Sigmoid colon (tissue), 7 donors: ENCODE measurements at places on chromosomes 2 and 18. TPM values are rescaled to one million over a fixed set of nuclear protein-coding genes. Genes with fewer than 3 reads are reported as not detected.

DNA sequence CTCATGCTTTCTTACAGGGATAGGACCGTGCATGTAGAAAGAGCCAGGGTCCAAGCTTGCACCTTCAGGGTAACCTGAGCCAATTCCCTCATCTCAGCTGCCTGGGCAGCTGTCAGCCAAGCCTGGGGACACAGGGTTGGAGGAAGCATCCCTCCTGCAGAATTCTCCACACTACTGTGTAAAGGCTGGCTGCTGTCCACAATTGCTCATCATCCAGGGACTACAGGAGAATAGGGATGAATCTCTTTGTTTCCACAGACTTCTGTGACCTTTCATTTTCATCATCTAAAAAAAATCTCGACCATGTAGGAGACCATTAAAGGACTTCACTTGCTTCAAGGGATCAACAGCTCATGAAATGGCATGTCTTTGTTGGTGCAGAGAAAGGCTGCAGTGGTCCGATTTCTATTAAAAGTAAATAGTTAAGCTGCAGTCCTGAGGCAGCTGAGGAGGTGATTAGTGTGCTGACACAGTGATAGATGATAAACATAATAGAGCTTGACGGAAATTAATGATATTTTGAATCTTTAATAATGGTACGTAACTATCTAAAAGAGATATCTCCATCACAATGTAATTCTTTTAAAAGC, 74.4 kb upstream of the COPS8 start:
- no peak overlapping the region for H3K27ac ChIP-seq
- H3K36me3 ChIP-seq, result no peaks in the 10 kb centered on the region

LAMA3 gene
- total RNA-seq, result 8.4 TPM

- no peak overlapping the region for H3K4me3 ChIP-seq
- no peak for DNase-seq
- peak overlapping the region; percentile 63 for H3K27ac ChIP-seq
- H3K27me3 ChIP-seq, result no peaks in the 10 kb centered on the region
These were observed 2.3 kb downstream of the WIPF1 start for GRCh38 chr2:174595116-174595809.

- H3K4me3 ChIP-seq, result no peak overlapping the region
- H3K4me1 ChIP-seq, result peaks cover 32% of the 10 kb centered on the region
- DNase-seq, result no peak
- H3K27ac ChIP-seq, result no peak overlapping the region
These were observed 232.8 kb downstream of the DYM start for GRCh38 chr18:49227441-49228165.

GRCh38 chr2:234254783-234255521, 204.4 kb downstream of the SPP2 start:
- no peaks in the 10 kb centered on the region for H3K36me3 ChIP-seq
- no peak for DNase-seq
- H3K4me3 ChIP-seq, result no peak overlapping the region
- peaks cover 8% of the 10 kb centered on the region for H3K27me3 ChIP-seq
- H3K4me1 ChIP-seq, result peaks cover 15% of the 10 kb centered on the region

GRCh38 chr2:213069531-213069930, 81.9 kb downstream of the IKZF2 start:
- no peak overlapping the region for H3K4me3 ChIP-seq
- no peak for DNase-seq
- peaks cover 34% of the 10 kb centered on the region for H3K4me1 ChIP-seq
- H3K27me3 ChIP-seq, result no peaks in the 10 kb centered on the region

DNA sequence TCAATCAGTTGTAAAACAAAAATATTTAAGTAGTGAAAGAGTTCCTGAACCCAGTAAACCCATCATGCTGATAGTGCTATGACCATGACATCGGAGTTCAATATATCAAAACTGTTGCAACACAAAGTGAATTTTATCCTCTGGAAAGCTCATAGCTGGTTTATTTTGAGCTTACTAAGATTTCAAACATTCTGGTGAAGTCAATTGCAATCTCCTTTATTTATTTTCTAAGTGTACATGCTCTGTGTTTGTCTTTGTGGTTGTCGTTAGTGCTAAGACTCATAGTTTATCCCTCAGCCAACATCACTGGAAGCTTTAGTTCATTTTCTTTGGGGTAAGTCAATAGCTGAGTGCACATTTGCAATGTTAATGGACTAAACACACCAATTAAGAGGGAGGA, 91.9 kb downstream of the QPCT start:
- H3K27ac ChIP-seq, result no peak overlapping the region
- no peak overlapping the region for H3K4me3 ChIP-seq
- no peaks in the 10 kb centered on the region for H3K4me1 ChIP-seq
- H3K36me3 ChIP-seq, result no peaks in the 10 kb centered on the region

- no peaks in the 10 kb centered on the region for H3K27me3 ChIP-seq
- H3K27ac ChIP-seq, result no peak overlapping the region
- no peaks in the 10 kb centered on the region for H3K36me3 ChIP-seq
These were observed 71.5 kb upstream of the HDAC4 start for GRCh38 chr2:239472235-239472775.

TRABD2A gene
- total RNA-seq, result 0.16 TPM

- no peak overlapping the region for H3K27ac ChIP-seq
- H3K36me3 ChIP-seq, result no peaks in the 10 kb centered on the region
- DNase-seq, result peak; percentile 43
- H3K4me3 ChIP-seq, result no peak overlapping the region
- H3K4me1 ChIP-seq, result peaks cover 25% of the 10 kb centered on the region
These were observed 197.6 kb downstream of the NDUFA10 start for GRCh38 chr2:239827523-239827890.

- H3K36me3 ChIP-seq, result no peaks in the 10 kb centered on the region
- H3K4me3 ChIP-seq, result no peak overlapping the region
- no peaks in the 10 kb centered on the region for H3K4me1 ChIP-seq
- no peak overlapping the region for H3K27ac ChIP-seq
- no peaks in the 10 kb centered on the region for H3K27me3 ChIP-seq
These were observed 325.8 kb upstream of the SPHKAP start for GRCh38 chr2:228507231-228507824.

- no peak overlapping the region for H3K4me3 ChIP-seq
- no peak for DNase-seq
- no peaks in the 10 kb centered on the region for H3K4me1 ChIP-seq
These were observed 31.6 kb upstream of the NABP1 start for GRCh38 chr2:191646163-191646902.

GRCh38 chr2:233105930-233106329, 45.8 kb downstream of the INPP5D start:
- H3K27ac ChIP-seq, result no peak overlapping the region
- H3K27me3 ChIP-seq, result no peaks in the 10 kb centered on the region
- no peak for DNase-seq
- H3K36me3 ChIP-seq, result no peaks in the 10 kb centered on the region
- no peaks in the 10 kb centered on the region for H3K4me1 ChIP-seq
- H3K4me3 ChIP-seq, result no peak overlapping the region

- no peaks in the 10 kb centered on the region for H3K36me3 ChIP-seq
- no peaks in the 10 kb centered on the region for H3K27me3 ChIP-seq
- H3K27ac ChIP-seq, result no peak overlapping the region
- no peak for DNase-seq
- no peak overlapping the region for H3K4me3 ChIP-seq
- no peaks in the 10 kb centered on the region for H3K4me1 ChIP-seq
These were observed 53.2 kb downstream of the ADCYAP1 start for GRCh38 chr18:957829-958228.

MYO1B gene
- total RNA-seq, result 16.3 TPM

DNA sequence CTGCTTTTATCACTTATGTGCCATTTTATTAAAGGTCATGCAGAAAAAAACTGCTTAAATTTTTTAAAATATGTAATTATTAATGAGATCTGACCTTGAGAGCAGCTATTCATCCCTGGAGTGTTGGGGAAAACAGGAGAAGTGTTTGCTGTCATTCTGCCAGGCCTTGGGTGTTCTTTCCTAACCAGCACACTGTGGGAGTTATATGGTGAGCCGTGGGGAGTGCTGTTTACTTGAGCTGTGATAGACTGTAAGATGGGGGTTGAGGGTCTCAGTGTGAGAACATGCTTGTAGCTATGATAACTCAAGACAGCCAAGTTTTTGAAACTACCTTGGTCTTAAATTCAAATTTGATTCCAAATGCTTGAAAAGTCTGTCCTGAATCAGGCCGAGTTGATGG, 101.3 kb upstream of the ARHGAP28 start:
- H3K36me3 ChIP-seq, result no peaks in the 10 kb centered on the region
- no peaks in the 10 kb centered on the region for H3K4me1 ChIP-seq
- H3K27me3 ChIP-seq, result no peaks in the 10 kb centered on the region
- DNase-seq, result no peak

DNA sequence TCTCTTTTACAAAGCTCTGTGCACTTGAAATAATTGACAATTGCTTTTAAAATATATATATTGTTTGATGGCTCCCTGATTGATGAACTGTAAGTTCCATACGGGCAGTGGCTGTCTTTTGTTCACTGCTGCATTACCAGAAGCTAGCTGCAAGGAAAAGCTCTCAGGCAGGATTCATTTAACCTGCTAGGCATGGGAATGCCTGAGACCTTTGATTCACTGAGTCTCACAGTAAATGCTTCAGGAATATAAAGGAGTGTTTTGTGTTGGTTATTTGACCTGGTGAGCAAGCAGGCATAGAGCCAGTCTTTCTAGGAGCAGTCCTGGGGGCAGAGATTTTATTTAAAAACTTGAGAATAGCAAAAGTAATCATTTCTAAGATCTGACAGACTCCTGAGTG, 193.2 kb upstream of the ITGA4 start:
- H3K4me3 ChIP-seq, result no peak overlapping the region
- no peak overlapping the region for H3K27ac ChIP-seq
- H3K4me1 ChIP-seq, result no peaks in the 10 kb centered on the region

DNA sequence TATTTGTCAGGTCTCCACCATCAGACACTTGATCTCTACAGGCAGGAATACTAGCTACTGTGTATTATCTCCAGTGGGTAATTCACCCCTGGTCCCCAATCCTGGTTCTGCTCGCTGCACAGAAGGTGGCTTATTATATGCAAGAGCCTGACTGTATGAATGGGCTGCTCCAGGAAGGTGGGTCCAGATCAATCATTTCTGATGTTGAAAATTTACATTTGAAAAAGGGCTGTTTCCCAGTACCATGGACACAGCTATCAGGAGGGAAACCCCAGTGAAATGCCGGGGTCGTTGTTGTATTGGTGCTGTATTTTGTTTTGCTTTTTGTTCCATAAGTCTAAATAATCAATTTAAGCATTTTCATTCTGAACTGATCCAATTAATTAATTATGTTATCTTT, 367.6 kb downstream of the RND3 start:
- no peak overlapping the region for H3K27ac ChIP-seq
- H3K27me3 ChIP-seq, result no peaks in the 10 kb centered on the region
- DNase-seq, result no peak
- H3K4me1 ChIP-seq, result no peaks in the 10 kb centered on the region
- no peaks in the 10 kb centered on the region for H3K36me3 ChIP-seq
- no peak overlapping the region for H3K4me3 ChIP-seq

- H3K27ac ChIP-seq, result no peak overlapping the region
- no peak overlapping the region for H3K4me3 ChIP-seq
- H3K4me1 ChIP-seq, result no peaks in the 10 kb centered on the region
- no peaks in the 10 kb centered on the region for H3K36me3 ChIP-seq
These were observed 159.9 kb downstream of the BARD1 start for GRCh38 chr2:214649440-214650205.

- H3K27me3 ChIP-seq, result peaks cover 7% of the 10 kb centered on the region
- no peak within 1 kb of the TSS for H3K4me3 ChIP-seq
- DNase-seq, result peak; percentile 46
These were observed at the start of gene ATP6V1B1 for GRCh38 chr2:70935468-70936164. Gene ATP6V1B1 (plus strand): TSS chr2:70935900. CDS start chr2:70935955, 55 bp downstream.

DNA sequence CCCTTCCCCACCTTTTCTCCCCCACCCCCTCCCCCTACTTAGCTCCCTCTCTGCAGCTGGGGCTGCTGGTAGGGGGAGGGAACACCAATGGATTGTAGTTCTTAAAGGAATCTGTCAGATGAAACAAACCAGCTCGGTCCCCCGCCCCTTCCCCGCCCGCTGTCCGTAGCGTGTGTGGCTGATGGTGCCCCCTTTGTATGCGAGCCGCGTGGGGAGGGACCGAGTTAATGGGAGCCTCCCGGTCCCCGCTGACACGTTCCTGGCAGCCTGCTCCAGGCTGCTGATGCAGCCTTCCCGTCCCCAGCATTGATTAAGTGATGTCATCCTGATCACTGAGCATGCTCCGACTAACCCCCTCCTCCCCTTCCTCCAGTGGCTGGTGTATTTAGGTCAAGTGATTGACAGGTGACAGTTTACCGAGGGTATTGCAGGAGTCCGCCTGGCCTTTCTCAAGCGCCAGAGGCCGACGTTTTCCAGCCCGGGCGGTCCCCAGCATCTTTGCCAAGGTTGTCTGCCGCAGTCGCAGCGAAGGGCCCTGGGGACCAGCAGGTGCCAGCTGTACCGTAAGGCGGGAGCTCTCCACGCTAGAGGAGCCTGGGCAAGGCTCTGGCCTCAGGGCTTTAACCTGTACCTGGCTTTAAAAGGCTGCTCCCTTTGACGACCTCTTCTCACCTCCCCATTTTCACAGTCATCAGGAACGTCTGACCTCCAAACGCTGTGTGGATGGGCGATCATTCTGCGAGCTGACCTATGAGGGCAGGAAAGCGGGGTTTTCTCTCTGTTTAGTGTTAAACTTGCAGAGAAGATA, 1.8 kb downstream of the KIF5C start:
- no peak overlapping the region for H3K4me3 ChIP-seq
- H3K27me3 ChIP-seq, result peaks cover 21% of the 10 kb centered on the region
- H3K4me1 ChIP-seq, result peaks cover 29% of the 10 kb centered on the region
- H3K36me3 ChIP-seq, result no peaks in the 10 kb centered on the region
- H3K27ac ChIP-seq, result no peak overlapping the region
